ENCODE measurements at places on chromosomes 5 and 9.

GRCh38 chr9:101626295-101626694, 31.5 kb upstream of the PPP3R2 start:
- no peak for DNase-seq

DNA sequence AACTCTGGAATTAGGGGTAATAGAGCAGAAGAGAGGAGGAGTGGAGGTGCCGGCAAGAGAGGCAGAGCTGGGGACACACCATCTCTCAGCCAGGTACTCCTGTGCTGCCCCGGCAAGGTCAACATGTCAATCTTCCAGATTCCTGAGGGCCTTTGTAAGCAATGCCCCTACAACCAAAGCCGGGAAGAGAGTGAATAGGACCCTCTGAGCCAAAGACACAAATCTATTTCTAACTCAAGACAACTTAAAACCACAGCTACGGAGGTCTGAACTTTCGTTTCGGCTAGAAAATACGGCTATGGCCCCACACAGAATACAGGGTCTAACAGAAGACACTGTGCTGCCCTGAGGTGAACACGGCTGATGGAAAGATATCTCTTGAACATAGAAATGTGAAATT, 66.6 kb downstream of the SERINC5 start:
- DNase-seq = no peak

- DNase-seq = no peak
Measured at GRCh38 chr9:12416716-12417115, 276.5 kb upstream of the TYRP1 start.

- no peak for DNase-seq
Measured at GRCh38 chr5:61332851-61333320, 828 bp downstream of the ZSWIM6 start.

DNA sequence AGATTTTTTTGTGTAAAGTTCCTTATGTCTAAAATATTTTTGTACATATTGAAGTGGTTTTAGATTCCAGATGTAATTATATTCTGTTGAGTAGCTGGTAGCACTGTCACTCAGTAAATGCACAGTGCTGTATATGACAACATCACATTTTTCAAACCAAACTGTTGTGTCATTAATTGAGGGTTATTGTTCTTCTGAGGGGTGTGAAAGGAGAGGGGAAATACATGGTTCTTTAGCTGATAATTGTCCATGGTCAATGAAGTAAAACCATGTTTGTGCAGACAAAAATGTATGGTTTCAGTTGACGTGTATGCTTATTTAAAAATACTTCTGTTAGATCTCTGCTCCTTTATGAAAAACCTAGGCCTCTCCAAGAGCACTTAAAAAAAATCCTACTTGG, 3.3 kb downstream of the ZNF462 start:
- no peak for DNase-seq

DNA sequence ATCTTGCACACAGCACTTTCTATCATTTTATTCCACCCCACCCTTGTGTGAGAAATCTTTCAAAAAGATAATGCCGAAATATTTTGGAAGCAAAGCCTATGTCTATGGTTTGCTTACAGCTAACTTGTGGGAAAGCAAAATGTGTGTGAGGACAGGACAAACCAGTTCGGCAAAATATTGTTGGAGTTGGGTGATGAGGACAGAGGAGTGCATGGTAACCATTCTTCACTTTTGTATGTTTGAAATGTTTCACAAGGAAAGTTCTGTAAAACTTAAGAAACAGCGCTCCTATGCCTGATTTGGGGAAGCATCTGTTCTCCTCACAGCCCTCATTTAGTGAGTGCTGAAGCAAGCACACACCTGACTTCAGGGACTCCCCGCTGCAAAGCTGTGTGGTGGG, 62.0 kb upstream of the RNF130 start:
- DNase-seq = no peak

DNA sequence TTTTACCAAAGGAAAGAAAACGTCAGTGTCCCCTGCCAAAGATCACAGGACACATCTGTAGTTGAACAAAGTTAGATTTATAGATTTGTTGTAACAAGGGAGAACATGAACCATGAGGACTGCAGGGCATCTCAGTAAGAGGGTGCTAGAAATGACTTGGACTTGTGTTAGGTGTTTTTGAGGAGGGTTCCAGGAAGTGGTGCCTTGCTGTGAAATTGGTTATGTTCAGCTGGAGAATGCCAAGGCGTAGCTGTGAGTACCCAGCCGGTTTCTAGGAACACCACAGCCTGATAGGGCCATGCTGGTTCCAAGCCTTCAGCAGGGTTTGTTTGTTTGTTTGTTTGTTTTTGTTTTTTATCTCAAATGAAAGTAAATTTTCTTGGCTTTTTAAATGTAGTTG, 5.3 kb downstream of the SPEF2 start:
- no peak for DNase-seq

- no peak for DNase-seq
Measured at GRCh38 chr9:16331031-16331430, 539.4 kb downstream of the BNC2 start.

GRCh38 chr5:135230251-135230925, 168.6 kb downstream of the MACROH2A1 start:
- DNase-seq = no peak

GRCh38 chr5:43573058-43573457, 16.2 kb upstream of the PAIP1 start:
- no peak for DNase-seq

- DNase-seq = no peak
Measured at GRCh38 chr9:88660611-88661010, 125.6 kb downstream of the NXNL2 start.

DNA sequence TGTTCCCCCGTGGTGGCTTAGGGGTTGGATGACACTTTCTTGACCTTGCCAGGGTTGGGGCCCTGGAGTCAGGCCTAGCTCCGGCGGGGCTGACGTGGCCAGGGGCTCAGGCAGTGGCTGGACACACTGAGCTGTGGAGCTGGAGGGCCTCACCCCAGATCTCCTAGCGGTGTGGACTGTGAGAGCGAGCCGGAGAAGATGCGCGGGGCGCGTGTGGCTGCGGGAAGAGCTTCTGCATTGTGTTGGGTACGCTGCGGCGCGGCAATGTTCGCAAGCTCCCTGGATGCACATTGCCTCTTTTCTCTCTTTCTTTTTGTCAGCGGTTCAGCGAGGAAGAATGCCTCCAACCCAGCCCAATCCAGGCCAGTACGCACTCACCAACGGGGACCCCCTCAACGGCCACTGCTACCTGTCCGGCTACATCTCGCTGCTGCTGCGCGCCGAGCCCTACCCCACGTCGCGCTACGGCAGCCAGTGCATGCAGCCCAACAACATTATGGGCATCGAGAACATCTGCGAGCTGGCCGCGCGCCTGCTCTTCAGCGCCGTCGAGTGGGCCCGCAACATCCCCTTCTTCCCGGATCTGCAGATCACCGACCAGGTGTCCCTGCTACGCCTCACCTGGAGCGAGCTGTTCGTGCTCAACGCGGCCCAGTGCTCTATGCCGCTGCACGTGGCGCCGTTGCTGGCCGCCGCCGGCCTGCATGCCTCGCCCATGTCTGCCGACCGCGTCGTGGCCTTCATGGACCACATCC, 4.8 kb downstream of the NR2F1 start:
- no peak for DNase-seq

- no peak for DNase-seq
Measured at GRCh38 chr5:177390363-177391300, 6.4 kb downstream of the SLC34A1 start.

DNA sequence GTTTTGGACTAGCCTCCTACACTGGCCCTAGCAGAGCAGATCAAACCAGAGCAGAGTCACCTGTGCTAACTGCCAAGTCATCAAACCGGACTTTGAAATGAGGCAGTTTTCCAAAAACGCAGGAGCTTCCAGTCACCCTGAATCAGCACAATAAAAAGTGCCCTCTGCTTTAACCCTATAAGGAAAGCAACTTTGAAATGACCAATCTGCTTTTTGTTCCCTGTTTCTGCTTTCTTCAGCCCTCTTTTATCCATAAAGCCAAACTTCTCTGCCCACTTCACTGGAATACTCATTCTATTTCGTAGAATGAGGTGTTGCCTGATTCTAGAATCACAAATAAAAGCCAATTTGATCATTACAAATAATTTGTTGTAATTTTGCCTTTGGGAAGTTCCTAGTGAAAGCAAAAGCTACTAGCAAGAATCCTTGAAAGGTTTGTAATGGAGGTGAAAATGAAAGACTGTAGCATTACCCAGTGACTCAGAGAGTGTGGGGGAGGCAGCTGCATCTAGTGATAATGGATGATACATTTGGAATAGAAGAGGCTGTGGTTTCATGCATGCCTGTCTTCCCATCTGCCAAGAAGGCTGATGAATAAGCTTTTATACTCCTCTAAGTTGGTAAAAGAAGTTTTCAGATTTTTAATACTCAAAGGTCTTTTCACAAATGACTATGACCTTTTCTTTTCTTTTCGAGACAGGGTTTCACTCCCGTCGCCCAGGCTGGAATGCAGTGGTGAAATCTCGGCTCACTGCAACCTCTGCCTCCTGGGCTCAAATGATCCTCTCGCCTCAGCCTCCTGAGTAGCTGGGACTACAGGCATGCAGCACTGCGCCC, 14.9 kb downstream of the SPAAR start:
- peak; percentile 69 for DNase-seq

DNA sequence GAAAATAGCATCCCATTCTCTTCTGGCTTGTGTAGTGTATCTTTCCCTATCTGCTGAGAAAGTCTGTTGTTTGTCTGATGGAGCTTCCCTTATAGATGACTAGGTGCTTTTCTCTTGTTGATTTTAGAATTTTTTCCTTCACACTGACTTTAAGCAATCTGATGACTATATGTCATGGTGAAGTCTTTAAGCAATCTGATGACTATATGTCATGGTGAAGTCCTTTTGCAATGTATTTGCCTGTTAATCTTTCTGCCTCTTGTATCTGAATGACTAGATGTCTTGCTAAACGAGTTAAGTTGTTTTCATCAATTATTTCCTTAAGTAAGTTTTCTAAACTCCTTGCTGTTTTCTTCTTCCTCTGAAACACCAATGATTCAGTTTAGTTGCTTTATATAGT, 80.5 kb downstream of the RNF130 start:
- DNase-seq = no peak

DNA sequence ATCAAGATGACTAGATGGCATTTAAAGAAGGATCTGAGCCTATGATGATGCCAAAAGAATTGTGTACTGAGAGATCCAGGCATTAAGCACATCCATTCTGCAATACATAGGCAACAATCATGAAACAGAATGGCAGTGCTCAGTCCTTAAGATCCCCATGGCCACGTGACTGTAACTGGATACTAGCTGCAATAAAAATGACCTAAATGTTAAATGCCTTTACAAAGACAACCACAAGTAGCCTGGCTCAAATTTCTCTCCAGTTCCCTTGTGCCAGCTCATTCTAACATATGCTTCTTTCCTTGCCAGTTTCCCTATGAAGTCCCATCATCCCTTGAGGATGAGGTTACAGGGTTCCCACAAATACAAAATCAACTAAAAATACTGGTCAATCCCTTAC, 148.3 kb upstream of the GHR start:
- no peak for DNase-seq

- DNase-seq = no peak
Measured at GRCh38 chr5:173653822-173654523, 37.5 kb upstream of the BOD1 start.

GRCh38 chr5:179834120-179834519, 13.4 kb downstream of the SQSTM1 start:
- no peak for DNase-seq

- no peak for DNase-seq
Measured at GRCh38 chr5:392431-392988, 50.5 kb upstream of the EXOC3 start.

DNA sequence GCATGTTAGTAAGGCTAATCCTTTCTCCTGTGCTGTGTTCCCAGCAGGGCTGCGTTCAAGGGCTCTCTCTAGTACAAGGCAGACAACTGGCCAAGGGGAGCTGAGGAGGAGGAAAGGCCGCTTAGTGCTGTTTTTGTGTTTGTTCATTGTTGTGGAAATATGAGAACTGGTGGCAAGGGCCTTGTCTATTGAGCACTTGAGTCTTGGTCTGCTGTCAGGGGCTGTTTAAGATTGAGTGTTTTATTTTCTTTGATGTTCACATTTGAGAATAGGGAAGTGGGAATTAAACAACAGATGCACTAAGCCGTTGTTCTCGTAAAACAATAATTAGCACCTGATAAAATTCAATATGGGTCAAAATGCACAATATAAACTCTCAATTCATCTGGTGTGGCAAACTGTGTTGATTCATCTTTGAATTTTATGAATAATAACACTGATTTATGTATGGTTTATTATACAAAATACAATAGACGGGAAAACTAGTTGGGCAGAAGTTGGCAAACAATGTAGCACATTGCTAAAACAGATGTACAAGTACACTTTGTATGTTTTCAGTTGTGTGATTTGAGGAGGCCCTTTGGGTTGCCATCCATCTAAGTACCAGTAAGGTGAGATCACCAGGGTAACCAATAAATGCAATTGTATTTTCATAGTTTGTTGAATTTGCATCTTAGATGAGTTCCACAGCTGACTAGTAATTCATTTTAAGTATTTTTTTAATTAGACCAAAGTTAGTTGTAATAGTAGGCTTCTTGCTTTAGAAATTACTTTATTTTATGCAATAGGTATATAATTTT, 97.6 kb upstream of the GRHPR start:
- no peak for DNase-seq

GRCh38 chr9:88026118-88026479, 51.8 kb upstream of the CDK20 start:
- DNase-seq = no peak

- DNase-seq = no peak
Measured at GRCh38 chr5:173452119-173452905, 124.1 kb upstream of the STC2 start.
